ENCODE measurements at places on chromosomes 1 and 21.

DNA sequence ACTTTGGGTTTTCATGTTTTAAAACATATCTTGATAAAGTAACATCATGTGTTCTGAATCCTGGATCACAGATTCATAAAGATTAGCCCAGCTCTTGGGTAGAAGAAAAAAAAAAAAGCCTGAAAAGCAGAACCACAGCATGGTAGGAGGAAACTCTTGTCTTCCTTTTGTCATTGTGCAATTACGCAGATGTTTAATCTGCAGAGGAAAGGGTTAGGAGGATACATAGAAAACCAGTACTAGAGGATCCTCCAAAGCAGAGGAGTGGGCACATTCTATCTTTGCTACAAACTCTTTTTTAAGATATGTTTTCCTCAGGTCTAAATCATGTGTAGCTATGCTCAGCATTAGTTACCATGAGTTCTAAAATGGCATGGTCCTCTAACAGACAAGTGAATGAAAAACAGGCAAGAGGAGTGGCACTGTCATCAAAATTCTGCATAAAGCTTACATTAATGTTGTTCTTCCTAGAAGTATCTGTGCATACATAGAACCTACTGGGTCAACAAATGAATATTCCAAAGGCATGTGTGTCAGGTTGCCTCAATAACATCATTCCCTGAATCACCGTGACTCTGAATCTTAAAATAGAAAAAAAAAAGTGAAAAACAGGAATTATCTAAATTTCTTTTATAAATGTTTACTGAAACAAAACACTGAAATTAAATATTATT is 107.0 kb downstream of the NME7 start:
- no peak for DNase-seq

- DNase-seq = no peak
Measured at GRCh38 chr21:26365849-26366248, 195.3 kb upstream of the APP start.

GRCh38 chr1:42730988-42731387 is 9.0 kb downstream of the CLDN19 start:
- no peak for DNase-seq

- DNase-seq = no peak
Measured at GRCh38 chr1:202197653-202198365, 4.2 kb downstream of the LGR6 start.

DNA sequence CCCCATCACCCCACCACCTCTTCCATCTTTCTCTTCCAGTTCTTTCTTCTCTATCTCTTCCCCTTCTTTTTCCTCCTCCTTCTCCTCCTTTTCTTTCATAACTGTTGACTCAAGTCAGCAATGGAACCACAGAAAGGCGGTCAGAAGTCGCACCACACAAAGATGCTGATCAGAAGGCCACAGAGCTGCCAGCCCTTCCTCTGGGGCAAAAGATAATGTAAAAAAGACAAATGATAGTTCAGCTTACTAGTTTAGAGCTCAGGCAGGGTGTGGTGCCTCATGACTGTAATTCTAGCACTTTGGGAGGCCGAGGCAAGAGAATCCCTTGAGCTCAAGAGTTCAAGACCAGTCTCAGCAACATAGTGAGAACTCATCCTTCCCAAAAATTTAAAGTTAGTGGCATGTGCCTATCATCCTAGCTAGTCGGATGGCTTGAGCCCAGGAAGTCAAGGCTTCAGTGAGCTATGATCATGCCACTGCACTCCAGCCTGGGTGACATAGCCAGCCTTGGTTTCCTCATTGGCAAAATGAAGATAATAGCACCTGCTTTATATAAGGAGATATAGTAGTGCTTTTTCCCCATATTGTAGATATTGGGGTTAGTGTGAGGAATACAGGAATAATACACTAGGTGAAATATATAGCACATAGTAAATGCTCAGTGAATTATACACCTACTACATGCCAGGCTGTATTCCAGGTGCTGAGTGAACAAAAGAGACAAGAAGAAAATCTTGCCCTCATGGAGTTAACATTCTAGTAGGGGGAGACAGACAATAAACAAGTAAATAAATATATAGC is 12.5 kb upstream of the IGSF3 start:
- DNase-seq = no peak

- no peak for DNase-seq
Measured at GRCh38 chr21:14115646-14116045, 95.1 kb downstream of the LIPI start.

GRCh38 chr1:33255347-33256220 is 708 bp upstream of the ZNF362 start:
- no peak for DNase-seq

DNA sequence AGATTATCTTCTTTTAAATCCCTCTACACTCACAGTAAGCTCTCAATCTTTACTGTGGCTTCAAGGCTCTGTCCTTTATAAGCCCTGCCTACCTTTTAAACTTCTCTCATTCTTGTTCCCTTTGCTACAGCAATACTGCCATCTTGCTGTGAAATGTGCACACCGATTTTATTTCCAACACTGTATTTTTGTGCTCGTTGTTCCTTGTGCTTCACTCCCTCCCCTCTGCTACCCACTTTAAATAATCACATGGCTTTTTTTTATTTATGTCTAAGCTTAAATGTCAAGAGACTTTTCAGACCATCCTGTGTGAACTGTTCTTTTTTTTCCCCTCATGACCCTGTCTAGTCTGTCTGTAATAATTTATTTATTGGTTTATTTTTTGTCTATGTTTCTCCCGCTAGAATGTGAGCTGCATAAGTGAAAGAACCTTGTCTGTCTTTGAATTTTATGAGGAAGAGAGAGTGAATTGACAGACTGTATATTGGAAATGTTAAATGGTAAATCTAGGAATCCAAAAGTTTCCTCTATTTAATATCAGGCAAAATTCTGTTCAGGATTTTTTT is 45.7 kb downstream of the ABCD3 start:
- peak; percentile 73 for DNase-seq

GRCh38 chr1:62823556-62823955 is 39.6 kb downstream of the ATG4C start:
- no peak for DNase-seq

Measured in amniotic epithelial cell (primary cell).